Lower lobe of right lung (tissue), 2 donors: ENCODE measurements at places on chromosomes 12 and 14. TPM values are rescaled to one million over a fixed set of nuclear protein-coding genes. Genes with fewer than 3 reads are reported as not detected.

- H3K4me1 ChIP-seq = no peaks in the 10 kb centered on the region
- H3K36me3 ChIP-seq = no peaks in the 10 kb centered on the region
- no peak overlapping the region for H3K4me3 ChIP-seq
- no peaks in the 10 kb centered on the region for H3K27me3 ChIP-seq
- no peak for DNase-seq
Measured at GRCh38 chr14:49339130-49339529, 247.1 kb downstream of the RPS29 start.

Gene STON2
- total RNA-seq = 34.3 TPM

DNA sequence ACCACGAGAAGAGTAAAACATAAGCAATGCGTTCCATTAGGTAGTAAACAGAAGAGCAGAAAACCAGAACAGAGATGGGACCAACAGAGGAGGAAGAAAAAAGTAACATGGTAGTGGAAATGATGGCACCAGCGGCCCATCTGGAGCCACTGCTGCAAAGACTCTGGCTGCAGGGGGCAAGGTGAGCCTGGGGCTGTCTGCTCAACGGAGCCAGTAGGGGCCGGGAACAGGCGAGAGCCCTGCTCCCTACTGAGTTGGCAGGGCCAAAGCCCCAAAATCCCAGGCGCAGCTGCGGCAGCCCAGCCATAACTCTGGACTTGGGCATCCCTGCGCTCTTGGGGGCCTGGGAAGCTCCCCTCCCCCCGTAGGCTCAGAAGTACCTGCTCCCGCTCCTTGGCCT is 28.5 kb upstream of the PYGL start:
- H3K27me3 ChIP-seq = no peaks in the 10 kb centered on the region
- no peaks in the 10 kb centered on the region for H3K36me3 ChIP-seq
- no peak overlapping the region for H3K27ac ChIP-seq
- H3K4me3 ChIP-seq = no peak overlapping the region

Gene AREL1
- 29.1 TPM for total RNA-seq

DNA sequence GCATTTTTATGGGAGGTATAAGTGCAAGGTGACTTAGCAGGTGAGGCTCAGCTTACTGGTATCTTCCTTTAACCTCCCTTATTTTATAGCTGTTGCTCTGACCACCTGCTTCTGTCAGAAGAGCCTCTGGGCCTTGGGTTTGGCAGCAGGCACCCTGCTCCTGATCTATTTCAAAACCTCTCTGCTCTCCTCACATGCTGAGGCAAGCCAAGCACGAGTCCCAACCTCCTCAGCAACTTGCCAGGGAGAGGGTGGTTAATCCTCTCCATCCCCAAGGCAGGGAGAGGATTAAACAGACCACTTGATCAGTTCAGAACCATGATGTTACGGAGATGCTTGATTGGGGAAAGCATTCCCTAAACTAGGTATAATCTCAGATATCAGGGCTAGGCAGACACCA is 5.4 kb downstream of the PLEKHH1 start:
- H3K27ac ChIP-seq = no peak overlapping the region
- no peak for DNase-seq
- no peak overlapping the region for H3K4me3 ChIP-seq
- H3K4me1 ChIP-seq = peaks cover 3% of the 10 kb centered on the region
- H3K36me3 ChIP-seq = no peaks in the 10 kb centered on the region
- H3K27me3 ChIP-seq = peaks cover 14% of the 10 kb centered on the region

DNA sequence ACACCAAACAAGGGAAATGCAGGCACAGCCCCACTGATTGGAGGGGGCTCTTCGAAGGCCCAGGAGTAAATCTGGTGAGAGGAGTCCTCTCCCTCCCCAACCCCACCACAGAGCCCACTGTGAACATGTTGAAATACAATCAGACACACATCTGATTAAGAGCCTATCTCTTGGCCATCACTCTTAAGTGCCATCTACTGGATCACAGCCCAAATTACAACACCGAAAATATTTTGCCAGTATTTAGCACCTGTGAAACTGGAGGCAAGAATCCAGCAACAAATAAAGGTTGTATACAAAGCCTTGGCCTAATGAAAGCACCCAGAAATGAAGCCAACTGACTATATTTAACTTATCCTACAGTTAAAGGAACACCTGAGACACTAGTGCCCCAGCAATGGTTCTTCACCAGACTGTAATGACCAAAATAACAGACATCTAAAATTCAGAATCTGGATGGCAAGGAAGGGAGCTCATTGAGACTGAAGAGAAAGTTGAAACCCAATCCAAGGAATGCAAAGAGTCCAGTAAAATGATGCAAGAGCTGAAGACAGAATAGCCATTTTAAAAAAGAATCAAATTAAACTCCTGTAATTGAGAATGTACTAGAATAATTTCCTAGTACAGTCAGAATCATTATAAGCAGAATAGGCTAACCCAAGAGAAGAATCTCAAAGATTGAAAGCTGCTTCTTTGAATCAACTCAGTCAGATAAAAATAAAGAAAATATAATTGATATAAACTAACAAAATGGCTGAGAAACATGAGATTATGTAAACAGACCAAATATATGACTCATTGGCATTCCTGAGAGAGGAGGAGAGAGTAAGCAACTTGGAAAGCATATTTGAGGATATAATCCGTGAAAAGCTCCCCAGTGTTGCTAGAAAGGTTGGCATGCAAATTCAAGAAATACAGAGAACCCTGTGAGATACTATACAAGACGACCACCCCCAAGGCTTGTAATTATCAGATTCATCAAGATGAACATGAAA is 1117.0 kb downstream of the FLRT2 start:
- no peaks in the 10 kb centered on the region for H3K27me3 ChIP-seq
- no peaks in the 10 kb centered on the region for H3K4me1 ChIP-seq
- DNase-seq = no peak
- H3K27ac ChIP-seq = no peak overlapping the region
- no peak overlapping the region for H3K4me3 ChIP-seq

- no peak overlapping the region for H3K27ac ChIP-seq
- H3K4me3 ChIP-seq = no peak overlapping the region
Measured at GRCh38 chr14:82388488-82388887, 854.8 kb upstream of the SEL1L start.

GRCh38 chr14:51939755-51940301 is 49.5 kb upstream of the RTRAF start:
- no peak overlapping the region for H3K27ac ChIP-seq
- H3K4me3 ChIP-seq = no peak overlapping the region
- no peaks in the 10 kb centered on the region for H3K36me3 ChIP-seq
- no peak for DNase-seq
- no peaks in the 10 kb centered on the region for H3K27me3 ChIP-seq

GRCh38 chr14:69693801-69694729 is 72.9 kb upstream of the SRSF5 start:
- peaks cover 75% of the 10 kb centered on the region for H3K4me1 ChIP-seq
- H3K4me3 ChIP-seq = no peak overlapping the region
- H3K27ac ChIP-seq = peak overlapping the region; percentile 74
- no peaks in the 10 kb centered on the region for H3K27me3 ChIP-seq
- no peak for DNase-seq

- H3K4me1 ChIP-seq = no peaks in the 10 kb centered on the region
- DNase-seq = no peak
Measured at GRCh38 chr12:67826946-67827720, 162.1 kb upstream of the IFNG-AS1 start.

DNA sequence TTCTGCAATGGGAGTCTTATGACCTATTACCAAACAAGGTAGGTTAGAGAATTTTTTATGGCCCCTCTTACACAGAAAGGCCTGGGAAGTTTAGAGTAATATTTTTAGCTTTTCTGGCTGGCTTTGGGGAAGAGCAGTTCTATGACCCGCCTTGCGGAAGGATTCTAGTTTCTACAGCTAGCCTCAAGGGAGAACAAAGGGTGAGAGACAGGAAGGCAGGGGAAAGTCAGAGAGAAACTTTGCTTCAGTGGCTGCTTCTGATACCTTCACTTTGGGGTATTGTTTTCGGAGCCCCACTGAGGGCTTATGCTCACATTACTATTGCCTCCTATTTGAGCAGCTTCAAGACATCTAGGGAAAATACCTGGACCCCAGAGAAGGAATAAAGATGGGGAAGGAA is 80.7 kb upstream of the NUDT4 start:
- H3K27me3 ChIP-seq = no peaks in the 10 kb centered on the region
- H3K4me1 ChIP-seq = no peaks in the 10 kb centered on the region
- H3K27ac ChIP-seq = no peak overlapping the region
- no peak for DNase-seq
- no peak overlapping the region for H3K4me3 ChIP-seq
- H3K36me3 ChIP-seq = no peaks in the 10 kb centered on the region

GRCh38 chr14:85063747-85064146 is 466.2 kb upstream of the FLRT2 start:
- no peak overlapping the region for H3K27ac ChIP-seq
- H3K4me1 ChIP-seq = no peaks in the 10 kb centered on the region
- no peak overlapping the region for H3K4me3 ChIP-seq
- no peaks in the 10 kb centered on the region for H3K36me3 ChIP-seq
- no peaks in the 10 kb centered on the region for H3K27me3 ChIP-seq
- no peak for DNase-seq

Gene GPR84
- 0.65 TPM for total RNA-seq

DNA sequence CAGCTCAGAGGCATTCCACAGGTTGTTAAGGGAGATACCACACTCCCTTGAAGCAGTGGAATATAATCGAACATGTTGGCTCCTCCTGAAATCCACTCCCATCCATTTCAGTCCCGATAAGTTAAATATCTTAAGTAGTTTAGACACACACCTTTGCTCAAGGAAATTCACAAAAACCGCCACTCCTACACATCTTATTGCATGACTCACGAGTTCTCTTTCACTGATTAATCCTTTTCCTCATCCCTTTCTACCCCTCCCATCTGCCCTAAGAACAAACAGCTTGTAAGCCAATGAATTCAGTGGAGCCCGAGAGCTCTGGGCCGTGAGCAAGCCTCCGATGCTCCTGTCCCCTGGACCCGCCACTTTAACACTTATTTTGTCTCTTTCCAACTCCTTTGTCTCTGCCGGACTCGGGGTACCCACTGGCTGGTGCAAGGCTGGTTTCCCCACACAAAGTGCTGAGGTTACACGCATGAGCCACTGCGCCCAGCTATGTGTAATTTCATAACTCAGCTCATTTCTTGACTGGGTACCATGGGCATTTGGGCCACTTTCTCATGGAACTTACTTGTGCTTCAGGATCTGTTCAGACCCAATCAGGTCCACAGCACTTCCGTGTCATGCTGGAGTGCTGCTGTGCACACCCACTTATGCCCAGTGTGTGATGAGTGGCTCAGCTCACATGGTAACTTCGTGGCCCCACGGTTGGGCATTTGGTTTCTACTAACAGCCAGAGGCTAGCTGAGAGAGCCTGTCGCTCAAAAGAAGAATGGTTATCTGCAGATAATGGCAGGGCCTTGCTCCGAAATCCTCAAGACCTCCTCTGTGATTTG is 171.8 kb upstream of the ALG10B start:
- no peak overlapping the region for H3K4me3 ChIP-seq
- H3K27ac ChIP-seq = no peak overlapping the region
- H3K36me3 ChIP-seq = no peaks in the 10 kb centered on the region
- DNase-seq = no peak

Gene KRT86
- total RNA-seq = 0.74 TPM

Gene SERPINA4
- not detected for total RNA-seq

DNA sequence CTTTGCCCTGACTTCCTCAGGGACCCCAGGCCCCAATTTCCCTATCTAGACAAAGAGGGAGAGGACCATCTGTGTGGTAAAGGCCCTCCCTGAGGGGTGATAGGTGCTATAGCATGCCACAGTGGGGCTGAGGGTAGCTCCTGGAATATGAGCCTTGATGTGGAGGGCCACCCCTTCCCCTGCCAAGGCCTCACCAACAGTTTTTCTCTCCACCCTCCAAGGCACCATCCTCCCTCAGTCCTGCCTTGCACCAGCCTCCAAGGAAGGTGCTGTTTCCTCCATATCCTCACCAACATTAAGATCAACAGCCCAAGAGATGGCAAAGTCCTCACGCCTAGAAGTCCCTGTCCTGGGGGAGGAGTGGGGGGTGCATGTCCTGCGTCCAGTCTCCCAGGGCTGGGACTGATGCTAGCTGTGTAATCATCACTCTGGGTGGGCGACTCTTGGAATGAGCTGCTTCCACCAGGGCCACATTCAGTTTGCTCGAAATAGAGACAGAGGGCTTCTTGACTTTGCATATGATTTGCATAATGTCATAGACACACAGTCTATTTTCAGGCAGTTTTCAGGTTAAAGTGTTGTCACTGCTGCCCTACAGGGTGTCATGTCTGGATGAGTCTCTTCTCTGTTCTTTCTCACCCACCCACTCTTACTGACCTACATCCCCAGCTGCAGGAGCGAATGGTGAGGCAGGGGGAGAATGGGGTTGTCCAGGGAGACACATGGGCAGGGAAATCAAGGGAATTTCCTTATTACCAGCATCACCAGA is 17.4 kb downstream of the ACVRL1 start:
- no peak overlapping the region for H3K4me3 ChIP-seq
- H3K4me1 ChIP-seq = peaks cover 48% of the 10 kb centered on the region
- DNase-seq = no peak
- peaks cover 11% of the 10 kb centered on the region for H3K36me3 ChIP-seq
- H3K27me3 ChIP-seq = no peaks in the 10 kb centered on the region
- H3K27ac ChIP-seq = peak overlapping the region; percentile 78

- DNase-seq = no peak
- no peak overlapping the region for H3K4me3 ChIP-seq
- no peaks in the 10 kb centered on the region for H3K36me3 ChIP-seq
- H3K27me3 ChIP-seq = no peaks in the 10 kb centered on the region
Measured at GRCh38 chr12:5905757-5906156, 39.3 kb downstream of the ANO2 start.

Gene BRAP
- total RNA-seq = 16.7 TPM

GRCh38 chr14:85243321-85243720 is 286.6 kb upstream of the FLRT2 start:
- H3K27ac ChIP-seq = no peak overlapping the region
- H3K36me3 ChIP-seq = no peaks in the 10 kb centered on the region
- no peaks in the 10 kb centered on the region for H3K4me1 ChIP-seq
- DNase-seq = no peak
- no peaks in the 10 kb centered on the region for H3K27me3 ChIP-seq
- no peak overlapping the region for H3K4me3 ChIP-seq

Gene RFLNA
- 0.50 TPM for total RNA-seq

Gene C12orf57
- total RNA-seq = 181 TPM

Gene MIP
- total RNA-seq = not detected

Gene KANSL2
- 38.3 TPM for total RNA-seq

Gene NPFF
- total RNA-seq = not detected

DNA sequence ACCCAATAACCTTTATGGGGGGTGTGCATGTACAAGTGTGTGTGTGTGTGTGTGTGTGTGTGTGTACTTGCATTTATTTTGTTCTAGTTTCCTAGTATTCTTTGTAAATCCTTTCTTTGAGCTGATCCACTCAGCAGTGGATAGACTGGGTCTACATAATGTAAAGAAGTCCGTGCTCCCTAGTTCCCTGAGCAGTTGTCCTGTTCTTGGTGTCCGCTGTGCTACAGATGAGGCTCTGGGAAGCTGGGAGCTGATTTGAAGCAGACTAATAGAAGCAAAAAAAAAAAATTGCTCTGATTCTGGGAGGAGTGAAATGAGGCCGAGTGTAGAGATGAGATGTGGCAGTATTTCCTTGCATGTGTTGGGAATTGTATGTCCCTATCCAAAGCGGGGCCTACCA is 150.4 kb upstream of the WSCD2 start:
- no peak overlapping the region for H3K27ac ChIP-seq
- H3K4me1 ChIP-seq = no peaks in the 10 kb centered on the region
- H3K36me3 ChIP-seq = no peaks in the 10 kb centered on the region
- no peak overlapping the region for H3K4me3 ChIP-seq

Gene IGF1
- total RNA-seq = 16.9 TPM

Gene PDE3A
- total RNA-seq = 5.5 TPM
